ENCODE measurements at places on chromosomes 4 and X.

DNA sequence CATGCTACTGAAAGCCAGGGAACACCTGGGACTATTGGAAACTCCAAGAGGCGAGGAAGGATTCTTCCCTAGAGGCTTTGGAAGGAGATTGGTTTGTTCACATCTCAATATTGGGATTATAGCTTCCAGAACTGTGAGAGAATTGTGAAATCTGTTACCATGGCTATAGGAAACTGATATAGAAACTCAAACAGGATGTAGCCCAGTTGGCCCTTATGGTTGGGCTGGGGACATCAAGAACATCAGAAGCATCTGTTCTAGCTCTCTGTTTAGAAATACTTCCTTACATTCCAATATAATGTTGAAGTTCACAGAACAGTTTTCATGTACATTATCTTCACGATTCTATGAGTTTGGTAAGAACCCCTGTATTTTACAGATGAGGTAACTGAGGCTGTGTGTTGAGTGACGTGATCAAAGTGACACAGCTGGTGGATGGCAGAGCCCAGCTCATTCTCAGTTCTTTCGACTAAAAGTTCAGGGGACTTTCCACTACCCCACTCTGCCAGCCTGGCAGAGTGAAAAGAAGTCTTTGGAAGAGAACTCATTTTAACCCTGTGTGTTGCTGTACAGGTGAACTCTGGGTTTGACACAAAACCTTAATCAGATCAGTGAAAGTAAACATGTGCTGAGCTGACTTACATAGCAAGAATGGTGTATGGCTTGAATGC, 183.0 kb downstream of the GBA3 start:
- DNase-seq, result no peak

DNA sequence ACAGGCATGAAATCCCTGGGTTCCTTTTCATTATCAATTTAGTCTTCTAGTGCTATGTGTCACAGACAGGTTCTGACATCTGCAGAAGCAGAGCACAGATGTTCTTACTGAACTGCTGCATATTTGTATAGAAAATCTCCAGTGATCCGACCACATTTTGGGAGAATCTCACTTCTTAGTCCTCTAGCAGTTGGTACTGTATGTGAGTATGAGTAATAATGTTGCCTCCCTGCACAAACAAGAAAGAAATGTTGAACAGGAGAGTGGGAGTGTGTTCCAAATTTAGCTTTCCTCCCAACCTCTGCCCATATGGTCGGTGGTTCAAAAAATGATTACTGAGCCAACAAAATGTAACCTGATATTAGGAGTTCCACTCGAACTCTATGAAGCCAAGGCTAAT, 165.3 kb upstream of the GPC4 start:
- DNase-seq, result no peak

DNA sequence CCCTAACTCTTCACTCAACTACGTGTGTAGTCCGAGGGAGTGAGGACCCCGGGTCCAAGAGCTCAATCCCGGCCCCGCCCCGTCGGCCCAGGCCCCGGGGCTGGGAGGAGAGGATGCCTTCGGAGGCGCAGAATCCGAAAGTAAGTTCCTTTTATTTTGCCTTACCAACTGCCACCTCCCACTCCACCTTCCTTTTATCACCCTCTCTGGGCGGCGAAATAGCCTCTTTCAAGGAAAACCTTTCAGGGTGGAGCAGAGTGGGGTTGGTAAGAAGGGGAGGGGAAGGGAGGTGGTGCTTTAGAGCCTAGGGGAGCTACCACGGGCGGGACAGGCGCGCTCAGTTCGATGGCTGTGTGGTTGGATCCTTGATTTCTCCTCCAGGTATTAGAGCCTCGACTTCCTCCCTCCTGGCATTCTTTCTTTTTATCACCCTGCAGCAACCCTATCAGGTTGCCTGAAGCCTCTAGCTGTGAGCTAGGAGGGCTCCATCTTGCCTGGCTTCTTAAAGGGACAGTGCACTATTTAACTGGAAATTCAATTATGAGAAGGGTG, 191.2 kb downstream of the RRAGB start:
- no peak for DNase-seq

- DNase-seq, result peak; percentile 47
These were observed 64.2 kb upstream of the PJA1 start for GRCh38 chrX:69229436-69229835.

- DNase-seq, result no peak
These were observed 20.2 kb upstream of the CHRNA9 start for GRCh38 chr4:40314951-40315350.

DNA sequence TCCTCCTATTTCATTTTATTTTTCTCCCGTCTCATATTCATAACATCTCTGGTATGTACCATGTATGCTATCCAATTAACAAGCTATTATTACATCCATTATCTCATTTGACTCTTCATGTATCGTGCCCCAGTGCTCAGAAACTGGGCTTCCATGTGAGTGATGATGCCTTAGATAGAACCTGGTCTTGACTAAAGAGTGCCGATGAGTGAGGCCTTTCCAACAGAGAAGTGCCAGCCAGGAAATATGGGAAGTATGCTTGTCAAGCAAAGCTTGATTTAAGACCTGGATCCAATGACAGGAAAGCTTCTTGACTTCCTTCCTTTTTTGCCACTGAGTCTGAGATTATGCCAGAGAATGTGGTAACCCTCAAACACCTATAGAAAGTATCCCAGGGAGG, 371.7 kb upstream of the FGF13 start:
- no peak for DNase-seq

DNA sequence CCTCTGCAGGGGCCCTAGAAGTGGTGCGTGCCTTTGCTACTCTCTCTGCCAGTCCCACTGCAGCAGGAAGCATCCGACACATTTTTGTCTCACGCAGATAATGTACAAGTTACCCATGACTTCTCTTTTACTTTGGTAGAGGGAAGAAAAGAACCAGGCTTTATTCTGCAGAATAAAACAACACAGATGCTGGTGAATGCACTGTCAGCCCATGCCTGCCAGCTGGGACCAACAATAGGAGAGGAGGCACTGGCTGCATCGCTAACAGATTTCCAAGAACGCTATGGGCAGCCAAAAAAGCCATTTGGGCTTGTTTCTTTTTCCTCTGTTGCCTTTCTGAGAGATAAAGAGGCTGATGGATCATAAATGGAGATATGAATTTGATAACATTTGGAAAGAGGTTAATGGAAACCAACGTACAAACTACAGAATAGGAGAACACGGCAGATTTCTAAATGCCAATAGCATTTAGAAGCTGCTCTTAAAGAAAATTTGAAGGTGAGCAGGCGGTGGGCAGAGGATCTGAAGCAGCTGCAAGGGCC, 47.5 kb upstream of the IGFBP7 start:
- DNase-seq, result no peak

GRCh38 chr4:79353075-79353474, 27.2 kb upstream of the NAA11 start:
- DNase-seq, result no peak
